ENCODE measurements at places on chromosomes 7 and 10.

DNA sequence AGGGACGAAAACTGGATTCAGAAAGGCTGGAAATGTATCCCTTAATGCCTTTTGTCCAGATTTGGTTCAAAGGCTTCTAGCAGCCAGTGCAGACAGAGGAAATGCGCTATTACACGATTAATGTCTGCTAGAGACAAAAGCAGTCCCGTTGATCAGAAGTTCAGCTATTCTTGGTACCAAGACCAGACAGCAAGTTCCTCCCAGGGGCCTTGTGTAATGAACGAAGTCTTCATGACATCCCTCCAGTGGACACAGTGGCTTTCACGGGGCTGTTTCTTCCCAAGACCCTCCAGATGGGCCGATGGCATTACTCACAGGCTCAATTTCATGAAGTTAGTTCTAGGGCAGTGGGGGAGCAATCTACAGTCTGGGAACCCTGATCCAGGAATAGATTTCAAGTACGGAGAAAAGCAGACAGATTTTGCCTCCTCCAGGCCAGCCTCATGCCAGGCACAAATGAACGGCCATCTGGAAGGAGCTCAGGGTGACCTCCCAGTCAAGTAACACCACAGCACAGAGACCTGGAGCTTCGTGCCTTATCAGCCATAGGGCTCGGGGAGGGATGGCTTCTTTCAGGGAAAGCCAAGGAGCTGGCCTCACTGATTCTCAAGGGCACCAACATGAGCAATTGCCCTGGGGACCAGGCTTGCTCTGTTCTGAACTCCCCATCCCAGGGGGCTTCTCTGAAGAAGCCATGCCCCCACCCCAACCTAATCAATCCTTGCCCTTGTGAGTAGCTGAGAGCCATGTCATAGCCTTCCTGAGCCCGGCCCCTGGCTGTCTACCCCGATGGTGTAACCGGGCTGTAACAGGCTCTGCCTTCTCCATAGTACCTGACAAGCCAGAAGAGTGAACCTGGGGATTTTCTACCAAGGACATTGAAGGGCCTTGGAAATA lies 101.1 kb downstream of the PRKAG2 start:
- DNase-seq = no peak

DNA sequence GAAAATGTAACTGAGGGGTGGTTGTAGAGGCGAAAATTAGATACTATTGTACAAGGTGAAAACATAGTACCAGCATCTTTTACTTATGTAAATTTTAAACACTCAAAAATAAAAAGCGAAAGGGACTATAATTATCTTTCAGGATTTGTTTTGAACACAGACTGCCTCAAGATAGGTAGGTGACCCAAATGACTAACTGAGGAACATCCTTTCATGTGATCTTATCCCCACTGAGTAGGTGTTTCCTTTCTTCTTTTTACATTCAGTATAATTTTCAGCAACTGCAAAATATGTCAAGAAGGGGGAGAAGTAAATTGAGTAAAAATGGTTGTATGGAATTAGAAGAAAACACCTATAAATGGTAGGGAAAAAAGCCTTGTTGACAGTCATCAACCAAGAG lies 236.7 kb downstream of the PHF14 start:
- no peak for DNase-seq

DNA sequence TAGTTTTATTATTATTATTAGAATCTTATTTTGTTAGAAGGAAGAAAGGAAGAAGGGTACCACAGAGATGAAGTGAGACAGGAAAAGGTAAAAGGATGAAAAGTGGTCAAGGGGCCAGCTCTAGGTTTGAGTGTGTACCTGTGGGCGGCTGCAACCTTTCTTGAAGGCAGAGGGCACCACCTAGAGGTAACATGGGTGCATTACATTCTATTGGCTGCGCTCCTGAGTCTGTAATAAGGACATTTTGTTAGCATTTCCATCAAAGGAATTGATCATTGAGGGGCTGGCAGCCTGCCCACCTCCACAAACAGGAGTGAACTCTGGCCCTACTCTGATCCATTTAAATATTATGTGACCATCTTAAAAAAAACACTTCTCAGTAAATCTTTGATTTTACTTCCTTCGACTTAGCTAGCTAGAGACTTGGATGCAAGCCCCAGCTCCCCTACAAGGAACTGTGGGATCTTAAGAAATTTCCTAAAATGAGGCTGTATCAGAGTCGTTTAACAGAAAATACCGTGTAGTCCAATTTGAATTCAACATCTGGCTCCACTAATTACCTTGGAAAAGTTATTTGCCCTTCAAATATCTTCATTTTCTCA lies 610.4 kb downstream of the IPMK start:
- DNase-seq = peak; percentile 47

DNA sequence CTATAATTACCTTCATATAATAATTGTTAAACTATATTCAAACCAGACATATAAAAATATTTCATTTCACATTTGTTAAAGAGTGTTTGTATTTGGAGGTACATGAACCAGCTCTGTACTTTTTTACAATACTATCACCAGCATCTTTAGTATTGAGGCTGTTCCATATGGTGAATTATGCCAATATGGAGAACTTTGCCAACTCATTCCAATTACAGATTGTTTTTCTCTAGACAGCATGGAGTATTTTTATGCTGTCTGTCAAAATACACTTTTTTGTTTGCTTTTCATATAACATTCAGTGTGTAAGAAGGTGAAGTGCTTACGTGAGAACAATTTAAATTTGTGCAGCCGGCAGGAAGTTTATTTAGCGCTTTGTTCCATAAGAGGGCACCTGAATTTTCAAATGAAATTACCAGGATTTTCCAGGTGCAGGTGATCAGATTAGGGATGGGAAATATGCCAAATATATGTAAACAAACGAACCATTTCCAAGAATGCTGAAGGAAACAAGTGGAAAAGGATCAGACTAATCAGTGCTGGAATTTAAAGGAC lies 54.9 kb downstream of the SEMA3E start:
- no peak for DNase-seq

DNA sequence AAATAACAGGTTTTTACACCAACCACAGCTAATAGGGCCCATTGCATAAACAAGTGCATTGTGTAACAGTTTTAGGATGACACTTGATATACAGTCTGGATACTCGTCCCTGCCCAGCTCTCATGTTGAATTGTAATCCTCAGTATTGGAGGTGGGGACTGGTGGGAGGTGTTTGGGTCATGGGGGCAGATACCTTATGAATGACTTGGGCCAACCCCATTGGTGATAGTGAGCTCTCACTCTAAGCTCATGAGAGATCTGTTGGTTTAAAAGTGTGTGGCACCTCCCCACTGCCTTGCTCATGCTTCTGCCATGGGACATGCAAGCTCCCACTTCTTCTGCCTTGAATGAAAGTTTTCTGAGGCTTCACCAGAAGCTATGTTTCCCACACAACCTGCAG lies 136.7 kb downstream of the PDE1C start:
- DNase-seq = no peak

DNA sequence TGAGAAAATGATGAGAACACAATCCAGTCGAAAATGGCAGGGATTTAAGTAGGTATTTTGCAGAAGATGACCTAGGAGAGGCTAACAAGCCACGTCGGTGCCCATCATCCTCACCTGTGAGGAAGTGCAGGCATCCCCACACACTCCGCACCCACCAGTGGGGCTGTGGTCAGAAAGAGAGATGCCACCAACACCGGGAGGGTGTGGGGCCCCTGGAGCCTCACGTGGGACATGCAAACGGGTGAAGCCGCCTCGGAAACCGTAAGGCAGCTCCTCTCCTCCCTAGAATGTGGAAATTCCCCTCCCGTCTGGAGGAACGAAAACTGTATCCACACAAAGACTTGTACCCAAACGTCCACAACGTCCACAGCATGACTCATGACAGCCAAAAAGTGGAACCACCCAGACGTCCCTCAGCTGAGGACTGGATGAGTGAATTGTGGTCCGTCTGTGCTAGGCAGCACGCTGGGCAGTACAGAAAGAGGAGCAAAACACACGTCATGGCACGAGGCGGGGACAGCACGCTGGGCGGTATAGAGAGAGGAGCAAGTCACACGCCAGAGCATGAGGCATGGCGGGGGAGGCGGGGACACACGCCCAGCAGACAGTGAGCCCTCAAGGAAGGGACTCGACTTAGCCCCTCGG lies 246.0 kb downstream of the ELFN1 start:
- peak; percentile 97 for DNase-seq

DNA sequence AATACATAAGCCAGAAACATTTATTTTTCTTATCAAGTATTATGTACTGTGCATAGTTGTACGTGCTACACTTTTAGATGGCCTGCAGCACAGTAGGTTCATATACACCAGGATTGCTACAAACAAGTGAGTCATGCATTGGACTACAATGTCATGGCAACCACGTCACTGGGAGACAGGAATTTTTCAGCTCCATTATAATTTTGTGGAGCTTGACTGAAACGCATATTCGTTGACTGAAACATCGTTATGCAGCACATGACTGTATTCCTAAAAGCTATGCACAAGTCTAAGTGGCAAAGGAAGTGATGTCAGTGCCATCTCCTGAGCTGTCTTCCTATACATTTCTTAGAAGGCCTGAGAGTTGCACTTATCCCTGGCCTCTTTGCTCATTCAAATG lies 871.8 kb downstream of the IPMK start:
- no peak for DNase-seq

GRCh38 chr10:132943058-132943790 lies 854 bp upstream of the CFAP46 start:
- no peak for DNase-seq

DNA sequence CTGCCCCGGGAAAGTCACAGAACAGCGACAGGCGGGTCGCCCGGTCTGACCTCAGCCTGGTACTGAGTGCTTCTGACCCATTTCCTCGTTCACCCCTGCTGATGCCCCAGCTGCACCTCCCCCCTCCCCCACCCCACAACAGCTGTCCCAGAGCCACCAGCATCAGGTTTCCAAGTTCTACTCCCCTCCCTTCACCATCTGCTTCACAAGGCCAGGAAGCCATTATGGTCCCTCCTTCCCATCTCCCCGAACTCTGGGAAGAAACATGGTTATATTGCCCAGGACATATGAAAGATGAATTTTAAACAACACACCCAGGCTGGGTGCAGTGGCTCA lies 301.9 kb upstream of the GALNT17 start:
- DNase-seq = no peak

- peak; percentile 71 for DNase-seq
Measured at GRCh38 chr10:75430000-75430763, 1.2 kb upstream of the LRMDA start.

DNA sequence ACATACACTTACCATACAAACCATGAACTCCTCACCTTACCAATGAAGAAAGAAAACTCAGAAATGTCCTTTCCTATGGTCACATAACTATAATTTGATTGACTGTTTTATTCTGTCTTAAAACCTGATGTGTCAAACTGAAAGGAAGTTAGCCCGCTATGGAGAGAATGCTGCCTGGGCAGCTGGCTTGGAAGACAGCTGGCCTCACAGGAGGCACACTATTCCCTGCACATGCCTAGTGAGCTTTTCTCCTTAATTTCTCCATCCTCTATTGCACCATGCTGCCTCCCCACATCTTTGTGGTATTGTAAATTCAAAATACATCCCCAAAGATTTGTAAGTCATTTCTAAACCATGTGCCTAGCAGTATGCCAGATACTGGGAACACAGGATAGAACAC lies 163.3 kb downstream of the STK31 start:
- DNase-seq = no peak

GRCh38 chr10:102985811-102986210 lies 67.7 kb downstream of the CNNM2 start:
- no peak for DNase-seq

DNA sequence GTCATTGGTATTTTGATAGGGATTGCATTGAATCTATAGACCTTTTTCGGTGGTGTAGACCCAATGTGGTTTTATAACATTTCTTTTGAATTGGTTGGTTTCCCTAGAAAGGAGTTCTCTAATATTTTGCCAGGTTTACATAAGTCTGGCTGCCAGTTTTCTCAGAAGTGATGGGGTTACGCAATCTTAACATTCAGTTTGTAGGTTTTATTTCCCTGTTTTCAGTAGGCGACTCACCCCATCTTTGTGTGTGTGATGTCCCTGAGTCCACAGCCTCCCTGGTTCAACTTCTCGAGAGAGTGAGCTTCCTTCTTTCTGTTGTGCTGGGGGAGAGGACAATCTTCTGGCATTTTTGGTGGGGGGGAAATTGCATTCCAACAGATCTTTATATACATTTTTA lies 9.6 kb upstream of the KIF5B start:
- peak; percentile 82 for DNase-seq

GRCh38 chr7:13153266-13153665 lies 465.8 kb downstream of the ARL4A start:
- DNase-seq = no peak

DNA sequence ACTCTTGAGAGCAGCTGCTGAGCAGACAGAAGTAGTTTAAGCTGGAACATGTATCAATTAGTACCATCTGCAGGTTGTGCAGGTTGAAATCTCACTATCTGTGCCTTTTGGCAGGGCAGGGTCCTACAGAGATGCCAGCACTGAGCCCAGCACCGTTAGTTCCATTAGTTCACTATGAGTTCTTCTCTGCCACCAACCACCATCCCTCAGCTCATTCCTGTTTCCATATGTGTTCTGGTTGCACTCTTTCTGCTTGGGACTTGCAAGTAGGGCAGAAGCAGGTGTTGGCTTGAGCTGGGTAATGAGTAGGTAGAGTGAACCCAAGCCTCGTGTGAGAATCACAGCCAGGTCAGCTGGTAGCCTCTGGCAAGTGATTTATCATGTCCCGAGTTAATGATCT lies 2.8 kb downstream of the SMO start:
- DNase-seq = no peak

DNA sequence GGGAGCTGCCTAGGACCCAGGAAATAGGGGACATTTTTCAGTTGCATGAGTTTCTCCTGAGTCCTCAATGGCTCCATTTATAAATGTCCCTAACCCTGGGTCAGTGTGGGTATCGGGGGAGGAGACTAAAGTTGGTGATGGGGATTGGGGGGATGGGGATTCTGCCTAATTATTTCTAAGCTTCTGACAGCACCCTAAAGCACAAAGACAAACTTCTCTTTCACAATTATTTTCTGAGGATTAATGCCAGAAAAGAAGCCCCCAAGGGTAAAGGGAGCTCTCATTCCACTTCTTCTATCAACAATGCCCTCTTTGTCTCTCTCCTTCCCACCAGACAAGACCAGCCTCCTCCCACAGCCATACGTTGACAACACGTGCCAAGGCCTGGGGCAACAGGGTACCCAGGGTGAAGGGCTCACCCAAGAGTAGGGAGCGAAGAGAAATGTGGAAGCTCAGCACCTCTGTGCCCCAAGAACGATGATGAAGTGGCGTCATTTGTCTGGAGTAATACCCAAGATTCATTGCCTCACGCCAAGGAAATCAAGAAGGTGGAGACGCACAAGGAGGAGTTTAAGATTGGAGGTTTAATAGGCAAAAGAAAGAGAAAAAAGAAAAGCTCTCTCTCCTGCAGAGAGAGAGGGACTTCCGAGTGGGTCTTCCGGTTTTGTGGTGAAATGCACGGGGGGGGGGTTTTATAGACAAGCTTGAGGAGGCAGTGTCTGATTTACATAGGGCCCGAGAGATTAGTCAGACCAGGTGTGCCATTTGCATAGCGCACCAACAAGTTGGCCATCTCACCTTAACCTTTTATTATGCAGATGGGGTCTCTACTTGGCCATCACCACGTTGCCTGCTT lies 14.4 kb upstream of the GJC3 start:
- peak; percentile 8 for DNase-seq

GRCh38 chr10:24375510-24375909 lies 166.6 kb downstream of the KIAA1217 start:
- no peak for DNase-seq
